ENCODE measurements at places on chromosomes 1 and 21.
A peak's percentile ranks its signal among the peaks of the same experiment; 100 is the strongest.

GRCh38 chr1:226722240-226722900 lies 16.7 kb downstream of the ITPKB start:
- DNase-seq, result no peak

DNA sequence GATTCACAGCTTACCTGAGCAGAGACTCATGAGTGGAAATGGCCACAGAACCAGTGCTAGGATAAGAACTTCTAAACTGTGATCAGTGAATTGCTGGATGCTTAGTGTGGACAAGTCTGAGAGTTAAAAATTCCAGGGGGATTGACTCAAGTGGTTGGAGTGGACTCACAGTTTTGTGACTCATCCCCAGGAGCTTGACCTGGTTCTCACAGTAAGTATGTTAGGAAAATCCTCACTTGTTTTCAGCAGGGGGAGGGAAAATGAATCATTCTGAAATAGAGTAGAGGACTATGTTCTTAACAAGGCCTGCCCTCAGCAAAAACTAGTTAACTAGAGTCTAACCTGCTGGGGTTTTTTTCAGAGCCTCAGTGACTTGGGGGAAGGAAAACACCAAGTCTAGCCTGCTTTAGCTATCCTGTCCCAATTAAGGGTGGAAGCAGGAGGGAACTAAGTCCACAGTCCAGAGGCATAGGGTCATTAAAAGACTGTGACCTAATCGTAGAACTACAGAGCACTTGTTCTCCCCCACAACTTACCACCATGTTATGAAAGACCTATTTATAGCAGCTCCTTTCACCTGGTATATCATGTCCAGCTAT lies 6.1 kb upstream of the CDC73 start:
- no peak for DNase-seq

GRCh38 chr1:14997646-14998276 lies 155.8 kb upstream of the TMEM51 start:
- no peak for DNase-seq

- no peak for DNase-seq
These were observed 34.0 kb downstream of the BACH1 start for GRCh38 chr21:29332461-29333362.

DNA sequence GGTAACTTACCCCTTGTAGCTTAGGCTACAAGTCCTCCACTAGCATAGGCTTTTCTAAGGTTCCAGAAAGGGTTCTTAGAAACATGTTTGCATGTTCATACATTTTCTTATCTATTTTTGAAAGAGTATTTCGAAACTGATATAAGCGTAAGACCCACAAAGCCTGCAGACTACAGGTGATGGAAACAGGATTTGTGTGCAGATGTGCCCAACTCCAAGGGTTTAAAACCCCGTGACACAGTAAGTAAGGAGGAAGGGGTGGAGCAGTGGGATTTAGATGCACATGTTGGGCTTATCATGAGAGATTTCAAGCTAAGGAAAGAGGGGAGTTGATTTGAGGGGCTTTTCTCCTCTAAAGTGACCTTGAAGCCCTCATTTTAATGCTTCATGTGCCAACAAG lies 164.7 kb downstream of the LTN1 start:
- DNase-seq, result no peak

DNA sequence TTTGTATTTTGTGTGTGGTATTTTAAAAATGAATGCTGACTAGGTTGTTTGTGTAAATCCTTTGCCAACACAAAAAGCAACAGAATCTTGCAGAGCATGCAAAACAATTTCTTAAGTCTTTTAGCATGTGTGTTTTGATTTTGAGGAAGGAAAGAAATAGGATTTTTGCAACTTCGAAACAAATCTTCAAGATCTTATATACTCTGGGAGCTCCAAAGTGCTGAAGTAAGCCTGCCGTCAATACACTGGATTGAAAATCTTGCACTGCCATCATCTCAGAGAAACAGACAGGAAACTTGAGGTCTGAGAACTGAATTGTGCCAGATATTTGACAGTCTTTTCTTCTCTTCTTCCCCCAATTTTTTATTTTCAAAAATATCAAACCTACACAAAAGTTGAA lies 29.3 kb upstream of the DISP1 start:
- DNase-seq, result no peak

DNA sequence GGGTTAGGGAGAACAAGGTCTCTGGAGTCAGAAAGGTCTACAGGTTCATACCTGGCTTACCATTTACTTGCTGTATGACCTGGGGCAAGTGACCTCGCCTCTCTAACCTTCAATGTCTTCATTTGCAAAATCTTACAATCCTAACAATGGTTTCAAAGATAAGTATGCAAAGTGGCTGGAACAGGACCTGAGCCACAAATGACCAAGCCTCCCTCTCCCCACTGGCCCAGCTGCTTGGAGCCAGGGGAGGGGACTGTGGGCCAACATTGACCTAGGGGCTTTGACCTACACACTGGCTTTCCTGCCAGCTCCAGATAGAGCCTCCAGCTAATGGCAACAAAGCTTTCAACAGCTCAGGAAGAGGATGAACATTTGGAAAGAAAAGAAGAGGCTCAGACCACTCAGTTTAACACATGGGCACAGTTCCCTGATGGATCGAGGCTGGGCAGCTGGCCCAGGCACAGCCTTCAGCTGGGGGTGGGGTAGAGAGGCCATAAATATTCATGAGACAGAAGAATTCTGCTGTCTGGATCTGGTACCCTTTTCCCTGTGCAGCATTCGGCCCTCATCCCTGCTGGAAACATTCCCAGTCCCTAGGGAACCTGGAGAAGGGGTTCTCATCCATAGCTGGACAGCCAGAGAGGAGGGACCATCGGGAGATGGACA lies 12.9 kb downstream of the PTAFR start:
- DNase-seq, result no peak

GRCh38 chr1:81619156-81619555 lies 181.6 kb upstream of the ADGRL2 start:
- no peak for DNase-seq

DNA sequence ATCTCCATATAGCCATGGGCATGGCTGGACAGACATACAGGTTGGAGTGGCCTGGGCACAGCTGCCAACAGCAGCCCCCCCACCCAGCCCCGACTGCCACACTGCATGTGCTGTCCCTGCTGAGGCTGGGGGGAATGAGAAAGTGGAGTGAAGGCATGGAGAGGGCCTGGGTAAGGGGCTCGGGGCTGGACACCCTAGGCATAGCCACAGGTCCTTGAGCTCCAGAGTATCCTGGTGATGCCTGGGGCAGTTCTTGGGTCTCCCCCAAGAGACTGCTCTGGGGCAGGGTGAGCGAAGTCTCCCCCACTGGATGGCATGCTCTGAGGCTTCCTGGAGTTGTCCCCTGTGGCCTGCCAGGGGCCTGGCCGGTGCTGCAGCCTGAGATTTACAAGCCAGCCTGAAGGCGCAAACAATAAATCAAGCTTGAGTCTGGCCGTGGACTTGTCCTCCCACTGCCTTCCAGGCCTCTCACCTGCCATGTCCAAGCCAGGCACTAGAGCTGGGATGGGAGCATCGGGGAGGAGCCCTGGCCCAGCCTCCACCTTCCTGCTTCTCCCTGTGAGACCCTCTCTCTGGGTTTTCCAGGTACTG lies 53.6 kb downstream of the FOXO6 start:
- no peak for DNase-seq

GRCh38 chr1:151524736-151525135 lies 13.5 kb downstream of the CGN start:
- DNase-seq, result no peak

DNA sequence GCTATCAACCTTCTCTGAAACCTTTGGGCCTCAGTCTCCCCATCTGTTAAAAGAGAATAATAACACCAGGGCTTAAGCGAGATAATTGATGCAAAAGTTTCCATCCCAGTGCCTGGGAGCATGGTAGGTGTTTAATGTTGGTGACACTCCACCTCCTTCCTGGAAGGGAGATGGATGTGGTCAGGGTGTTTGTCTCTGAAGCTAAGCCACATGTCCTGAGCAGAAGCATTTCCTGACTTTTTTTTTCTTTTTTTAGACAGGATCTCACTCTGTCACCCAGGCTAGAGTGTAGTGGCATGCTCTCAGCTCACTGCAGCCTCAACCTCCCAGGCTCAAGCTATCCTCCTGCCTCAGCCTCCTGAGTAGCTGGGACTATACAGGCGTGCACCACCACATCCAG lies 72.6 kb upstream of the HMGB4 start:
- DNase-seq, result no peak

GRCh38 chr1:206957639-206958038 lies 11.4 kb upstream of the PIGR start:
- DNase-seq, result no peak

DNA sequence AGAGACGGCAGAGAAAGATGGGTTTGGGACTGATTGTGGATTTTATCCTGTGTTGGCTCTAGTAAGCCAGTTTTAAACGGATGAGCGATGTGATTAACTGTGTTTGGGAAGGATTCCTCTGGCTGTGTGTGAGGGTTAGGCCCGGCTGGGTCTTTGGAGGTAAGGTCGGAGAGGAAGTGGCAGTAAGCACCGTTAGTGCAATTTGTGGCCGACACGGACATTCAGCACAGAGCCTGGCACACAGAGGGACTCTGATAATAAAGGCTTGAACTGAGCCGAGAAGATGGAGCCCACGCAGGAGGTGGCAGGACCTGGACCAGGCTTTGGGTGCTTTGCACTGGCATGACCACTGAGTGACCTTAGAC lies 1.3 kb downstream of the MTFR1L start:
- no peak for DNase-seq

GRCh38 chr21:16455978-16456377 lies 726.2 kb downstream of the USP25 start:
- DNase-seq, result peak; percentile 75

GRCh38 chr1:184242507-184242943 lies 144.3 kb upstream of the C1orf21 start:
- no peak for DNase-seq

DNA sequence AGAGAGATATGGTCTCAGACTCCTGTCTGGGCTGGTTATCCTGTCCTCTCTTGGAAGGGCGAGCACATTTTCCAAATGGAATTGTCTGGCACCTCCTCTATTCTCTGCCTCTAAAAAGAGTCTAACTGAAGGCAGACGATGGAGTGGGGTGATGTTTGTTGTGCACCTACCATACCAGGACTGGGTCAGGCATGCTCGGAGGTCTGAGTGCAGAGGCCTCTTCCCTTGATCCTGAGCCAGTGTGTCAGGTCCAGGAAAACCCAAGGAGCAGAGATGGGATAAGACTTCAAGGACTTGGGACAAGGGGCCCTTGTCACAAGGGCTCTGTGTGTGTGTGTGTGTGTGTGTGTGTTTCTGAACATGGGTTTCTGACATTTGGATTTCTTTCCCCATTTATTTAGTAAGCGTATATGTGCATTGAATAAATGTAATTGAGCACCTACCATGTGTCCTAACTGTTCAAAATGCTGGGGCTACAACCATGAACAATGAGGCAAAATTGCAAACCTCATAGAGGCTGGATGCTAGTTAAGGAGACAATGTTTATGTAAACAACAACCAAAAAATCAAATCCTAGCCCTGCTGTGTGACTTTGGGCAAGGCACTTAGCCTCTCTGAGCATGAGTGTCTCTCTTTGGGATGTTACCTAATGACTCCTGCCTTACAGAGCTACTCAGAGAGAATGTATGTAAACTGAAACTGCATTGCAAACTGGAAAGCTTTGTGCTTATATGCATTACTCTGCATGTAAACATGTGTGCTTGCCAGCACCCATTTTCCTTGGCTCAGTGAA lies 276.3 kb downstream of the FOXD2 start:
- no peak for DNase-seq

- DNase-seq, result no peak
These were observed 58.0 kb upstream of the PRMT6 start for GRCh38 chr1:106998431-106999002.

DNA sequence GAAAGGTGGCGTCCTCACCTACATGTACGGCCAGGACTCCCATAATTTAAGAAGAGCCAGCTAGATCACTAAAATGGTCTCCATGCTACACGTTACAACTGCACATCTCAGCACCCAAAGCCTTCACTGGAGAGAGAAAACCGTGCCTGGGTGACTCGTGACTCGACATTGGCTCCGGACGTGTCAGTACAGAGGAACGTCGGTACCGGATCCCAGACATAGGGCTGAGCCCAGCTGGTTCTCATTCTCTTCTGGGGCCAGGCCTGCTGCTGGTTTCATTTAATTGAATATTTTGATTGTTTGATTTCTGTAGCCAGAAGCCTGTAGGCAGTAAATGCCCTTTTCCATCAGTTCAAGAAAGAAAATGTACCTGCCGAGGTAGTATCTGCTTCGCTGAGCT lies 93.1 kb downstream of the HHIPL2 start:
- DNase-seq, result no peak

GRCh38 chr1:25560001-25560400 lies 16.6 kb downstream of the LDLRAP1 start:
- no peak for DNase-seq

DNA sequence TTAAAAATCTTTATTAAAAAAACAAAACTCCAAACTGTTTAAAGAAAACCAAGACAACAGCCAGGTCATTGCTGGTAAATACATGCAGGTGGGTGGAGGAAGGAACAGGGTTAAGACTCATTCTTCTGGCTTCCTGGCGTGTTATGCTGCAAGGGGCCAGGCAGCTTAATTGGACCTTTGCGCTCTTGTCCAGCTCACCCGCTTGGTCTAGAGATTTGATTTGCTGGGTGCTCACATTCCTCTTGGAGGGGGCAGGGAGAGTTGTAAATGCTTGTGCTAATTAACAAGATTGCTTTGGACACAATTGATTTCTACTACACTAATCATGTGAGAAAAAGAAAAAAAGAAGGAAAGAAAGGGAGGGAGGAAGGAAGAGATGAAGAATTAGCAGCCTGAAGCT lies 10.5 kb downstream of the CEP104 start:
- no peak for DNase-seq

DNA sequence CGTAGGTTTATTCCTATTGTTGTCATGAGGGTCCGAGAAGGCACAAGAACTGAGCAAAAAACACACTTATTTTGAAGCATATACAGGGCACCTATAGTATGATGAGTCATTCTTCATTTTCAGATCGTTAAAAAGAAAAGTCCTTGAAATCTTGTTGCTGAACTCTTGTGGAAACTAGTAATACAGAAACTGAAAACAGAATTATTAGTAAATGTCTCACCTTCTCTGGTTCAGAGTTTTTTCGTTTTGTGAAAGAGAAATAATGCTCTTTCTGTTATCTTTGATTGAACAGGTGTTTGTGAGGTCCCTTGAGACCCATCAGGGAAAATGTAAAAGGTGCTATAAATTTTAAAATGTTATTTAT lies 102.0 kb upstream of the COA6 start:
- DNase-seq, result no peak

- no peak for DNase-seq
These were observed 657 bp upstream of the HDAC1 start for GRCh38 chr1:32291145-32291707.

GRCh38 chr1:36323636-36324352 lies at the start of gene EVA1B:
Gene EVA1B (minus strand): TSS chr1:36323645. CDS start chr1:36323037, 608 bp downstream.
- no peak for DNase-seq

DNA sequence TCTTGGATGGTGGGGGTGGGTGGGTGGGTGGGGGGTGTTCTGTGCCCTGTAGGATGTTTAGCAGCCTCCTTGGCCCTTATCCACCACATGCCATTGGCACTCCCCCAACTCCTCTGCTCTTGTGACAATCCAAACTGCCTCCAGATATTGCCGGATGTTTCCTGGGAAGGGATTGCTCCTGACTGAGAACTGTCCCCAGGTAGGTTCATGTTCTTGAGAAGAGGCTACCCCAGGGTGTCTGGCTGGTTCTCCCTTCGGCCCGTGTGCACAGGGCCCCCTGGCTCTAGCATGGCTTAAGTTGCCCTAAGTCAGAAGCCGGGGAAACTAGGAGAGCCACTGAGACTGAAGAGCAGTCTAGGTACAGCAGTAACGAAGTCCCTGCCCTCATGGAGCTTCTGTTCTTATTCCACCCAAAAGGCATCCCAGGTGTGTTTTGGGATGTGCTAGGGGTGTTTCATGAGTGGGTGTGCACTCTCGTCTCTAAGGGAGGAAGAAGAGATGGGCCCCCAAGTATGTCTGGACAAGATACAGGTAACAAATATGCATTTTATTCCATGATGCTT lies 19.8 kb upstream of the THRAP3 start:
- DNase-seq, result no peak
